AG09309 (cell line): ENCODE measurements at places on chromosomes 13 and 19.

GRCh38 chr13:110689041-110689440, 16.9 kb downstream of the CARS2 start:
- no peak for DNase-seq

DNA sequence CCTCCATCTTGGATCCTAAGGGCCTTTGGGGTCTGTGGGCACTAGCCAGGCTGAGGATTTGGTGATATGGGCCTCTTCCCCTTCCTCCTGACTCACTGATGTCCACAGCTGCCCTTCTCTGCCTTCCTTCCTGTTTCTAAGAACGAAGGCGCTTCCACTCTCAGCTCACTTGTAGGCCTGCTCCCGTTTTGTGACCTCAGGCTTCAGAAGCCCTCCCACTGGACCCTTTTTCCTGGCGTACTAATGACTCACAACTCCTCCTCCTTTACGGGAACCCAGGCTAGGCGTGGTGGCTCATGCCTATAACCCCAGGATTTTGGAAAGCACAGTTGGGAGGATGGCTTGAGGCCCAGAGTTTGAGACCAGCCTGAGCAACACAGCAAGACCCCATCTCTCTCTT, 55.6 kb downstream of the TMED1 start:
- DNase-seq: peak; percentile 56

GRCh38 chr13:86445206-86445605, 646.0 kb upstream of the SLITRK6 start:
- DNase-seq: no peak

- DNase-seq: no peak
These were observed 227.4 kb downstream of the TUBA3C start for GRCh38 chr13:18954254-18954653.

DNA sequence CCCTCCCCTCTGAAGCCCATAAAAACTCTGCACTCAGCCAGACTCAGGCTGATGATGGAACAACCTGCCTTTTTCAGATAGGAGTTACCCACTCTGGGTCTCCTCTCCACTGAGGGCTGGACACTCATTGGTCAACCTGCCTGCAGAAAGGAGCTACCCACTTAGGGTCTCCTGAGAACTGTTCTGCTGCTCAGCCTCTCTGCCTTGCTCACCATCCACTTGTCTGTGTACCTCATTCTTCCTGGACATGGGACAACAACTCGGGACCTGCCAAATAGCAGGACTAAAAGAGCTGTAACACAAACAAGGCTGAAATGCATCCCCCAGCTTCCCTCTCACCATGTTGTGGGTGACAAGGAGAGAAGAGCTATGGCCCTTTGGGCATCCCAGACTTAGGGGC, 18.4 kb upstream of the RCBTB2 start:
- no peak for DNase-seq

- DNase-seq: no peak
These were observed 95.5 kb downstream of the MIPEP start for GRCh38 chr13:23793711-23794110.

GRCh38 chr13:98261165-98261702, 84.2 kb upstream of the RNF113B start:
- no peak for DNase-seq

DNA sequence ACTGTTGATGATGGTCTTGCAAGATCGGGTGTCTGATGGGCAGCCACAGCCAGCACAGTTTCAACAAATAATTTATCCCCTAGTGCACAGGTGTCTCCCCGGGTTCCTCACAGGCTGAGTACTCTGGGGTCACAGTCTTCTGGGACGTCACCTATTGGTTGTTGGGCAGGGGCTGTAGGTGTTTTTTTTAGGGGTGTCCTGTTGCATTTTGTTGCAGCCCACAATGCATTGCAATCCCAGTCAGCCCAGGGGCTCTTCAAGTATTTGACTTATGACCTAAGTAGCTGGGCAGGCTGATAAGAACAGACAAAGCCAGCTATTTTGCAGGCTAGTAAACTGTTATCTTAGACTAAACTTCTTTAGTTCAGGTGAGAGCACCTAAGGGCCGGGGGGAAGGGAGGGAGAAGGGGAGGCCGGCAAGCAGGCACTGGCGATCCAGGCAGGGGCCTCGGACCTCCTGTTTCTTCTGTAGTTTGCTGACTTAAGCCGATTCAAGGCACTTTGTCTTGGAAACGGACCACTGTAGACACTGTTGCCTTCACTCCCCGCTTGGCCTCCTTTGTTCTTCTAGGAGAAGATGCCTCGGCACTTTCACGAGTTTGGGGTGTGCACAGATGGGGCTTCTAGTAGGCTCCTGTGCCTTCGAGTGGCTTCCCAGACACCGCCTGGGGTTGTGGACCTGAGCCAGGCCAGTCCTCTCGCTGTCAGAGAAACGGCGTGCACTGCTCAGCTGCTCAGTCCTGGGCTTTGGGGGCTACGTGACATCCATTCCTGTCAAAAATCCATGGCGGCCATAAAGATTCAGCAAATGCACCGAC, 33.9 kb upstream of the GRTP1 start:
- no peak for DNase-seq

- DNase-seq: no peak
These were observed at the start of gene TNFSF13B for GRCh38 chr13:108269601-108270328. TSS of gene TNFSF13B (plus strand) at chr13:108269718. CDS start at chr13:108269896, 178 bp downstream.

DNA sequence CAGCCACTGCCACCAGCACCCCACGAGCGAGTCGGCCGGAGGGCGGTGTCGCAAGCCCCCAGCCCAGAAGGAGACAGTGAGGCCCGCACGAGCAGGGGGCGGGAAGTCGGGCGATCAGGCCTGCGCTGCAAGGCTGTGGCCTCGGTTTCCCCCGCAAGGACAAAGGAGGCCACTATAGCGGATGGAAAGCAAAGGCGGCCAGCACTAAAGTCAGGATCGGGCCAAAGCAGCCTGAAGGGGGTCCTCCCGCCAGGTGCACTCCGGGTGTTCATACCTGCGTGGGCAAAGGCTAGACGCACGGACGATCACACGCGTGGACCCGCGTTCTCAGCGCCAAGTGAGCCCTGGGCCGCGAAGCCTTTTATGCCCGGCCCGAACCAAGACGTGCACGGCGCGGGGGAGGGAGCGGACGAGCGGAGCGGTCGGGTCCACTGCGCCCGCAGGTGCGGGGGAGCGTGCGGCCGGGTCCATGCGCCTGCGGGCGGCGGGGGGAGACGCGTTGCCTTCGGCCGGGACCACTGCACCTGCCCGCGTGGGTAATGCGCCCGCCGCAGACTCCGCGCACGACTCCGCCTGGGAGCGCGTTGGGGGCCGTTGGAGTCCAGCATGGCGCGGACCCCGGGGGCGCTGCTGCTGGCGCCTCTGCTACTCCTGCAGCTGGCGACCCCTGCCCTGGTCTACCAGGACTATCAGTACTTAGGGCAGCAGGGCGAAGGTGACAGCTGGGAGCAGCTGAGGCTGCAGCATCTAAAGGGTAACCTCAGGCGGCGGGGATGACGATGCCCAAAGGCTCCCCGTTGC, at the start of the genes PRDX2 and THSD8:
TSS of gene PRDX2 (minus strand) at position 335 of the 801 bp plus-strand sequence. CDS start 539 bp downstream, outside the sequence.
TSS of gene THSD8 (plus strand) at position 604 of the 801 bp plus-strand sequence. CDS start at position 607, 3 bp downstream.
- no peak for DNase-seq

- DNase-seq: no peak
These were observed 78.9 kb downstream of the RXFP2 start for GRCh38 chr13:31818236-31818635.
